ENCODE measurements at places on chromosomes 6 and 20.

DNA sequence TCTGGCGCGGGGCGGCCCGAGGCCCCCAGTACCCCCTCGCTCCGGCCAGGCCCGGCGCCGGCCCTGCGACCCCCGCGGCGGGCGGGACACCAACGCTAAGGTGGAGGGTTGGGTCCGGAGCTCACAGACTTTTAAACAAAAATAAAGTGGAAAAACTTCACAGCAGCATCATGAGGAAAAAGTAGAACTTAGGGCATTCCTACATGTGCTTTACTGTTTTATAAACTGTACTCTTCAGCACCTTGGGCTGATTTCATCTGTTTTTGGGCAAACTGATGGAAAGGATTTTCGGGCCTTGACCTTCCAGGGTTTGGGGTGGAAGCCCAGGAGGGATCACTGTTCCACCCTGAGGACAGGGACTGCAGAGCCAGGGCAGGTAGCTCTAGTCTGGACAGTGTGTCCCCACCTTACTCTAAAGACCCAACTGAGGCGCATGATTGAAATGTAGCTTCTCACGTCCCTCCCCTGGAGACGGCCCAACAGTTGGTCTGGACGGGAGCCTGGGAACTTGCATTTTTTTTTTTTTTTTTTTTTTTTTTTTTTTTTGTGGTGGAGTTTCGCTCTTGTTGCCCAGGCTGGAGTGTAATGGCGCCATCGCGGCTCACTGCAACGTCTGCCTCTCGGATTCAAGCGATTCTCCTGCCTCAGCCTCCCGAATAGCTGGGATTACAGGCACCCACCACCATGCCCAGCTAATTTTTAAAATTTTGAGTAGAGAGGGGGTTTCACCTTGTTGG, 740 bp downstream of the NELFCD start:
- no peak for DNase-seq

GRCh38 chr6:36536873-36537547, 10.3 kb downstream of the STK38 start:
- no peak for DNase-seq

DNA sequence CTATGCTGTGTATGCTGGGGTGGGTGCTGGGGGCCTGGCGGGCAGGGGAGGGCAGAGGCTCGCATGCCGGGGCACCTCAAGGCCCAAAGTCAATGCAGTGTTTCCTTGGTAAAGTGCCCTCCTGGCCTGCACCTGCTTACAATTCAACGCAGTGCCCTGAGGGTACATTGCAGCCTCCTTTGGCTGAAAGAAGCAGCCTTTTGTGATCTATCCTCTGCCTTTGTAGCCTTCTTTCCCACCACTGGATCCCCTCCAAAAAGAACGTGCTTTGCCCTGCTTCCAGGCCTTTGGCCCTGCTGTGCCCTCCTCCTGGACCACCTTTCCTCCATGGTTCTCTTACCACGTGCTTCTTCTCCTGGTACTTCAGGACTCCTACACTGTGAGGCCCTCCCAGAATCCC, 113.6 kb upstream of the PTPN1 start:
- no peak for DNase-seq

DNA sequence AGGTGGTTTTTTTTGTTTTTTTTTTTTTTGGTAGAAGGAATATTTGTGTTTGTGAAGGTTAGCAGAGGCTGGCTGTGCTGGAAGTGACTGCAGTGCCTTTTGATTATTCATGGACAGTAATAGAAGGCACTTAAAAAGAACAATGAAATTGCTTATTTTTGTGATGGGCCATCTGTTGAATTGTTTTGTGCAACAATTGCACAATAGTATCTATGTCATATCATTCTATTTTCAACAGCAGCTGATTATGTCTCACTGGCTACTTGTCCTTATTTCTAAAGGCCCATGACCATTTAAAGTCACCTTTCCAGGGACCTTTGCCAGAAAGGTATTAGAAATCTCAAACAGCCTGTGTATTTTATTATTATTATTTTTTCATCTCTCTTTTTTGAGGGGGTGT, 70.6 kb downstream of the AFG1L start:
- no peak for DNase-seq

GRCh38 chr6:149334682-149335160, 17.2 kb downstream of the TAB2 start:
- DNase-seq, result peak; percentile 68

DNA sequence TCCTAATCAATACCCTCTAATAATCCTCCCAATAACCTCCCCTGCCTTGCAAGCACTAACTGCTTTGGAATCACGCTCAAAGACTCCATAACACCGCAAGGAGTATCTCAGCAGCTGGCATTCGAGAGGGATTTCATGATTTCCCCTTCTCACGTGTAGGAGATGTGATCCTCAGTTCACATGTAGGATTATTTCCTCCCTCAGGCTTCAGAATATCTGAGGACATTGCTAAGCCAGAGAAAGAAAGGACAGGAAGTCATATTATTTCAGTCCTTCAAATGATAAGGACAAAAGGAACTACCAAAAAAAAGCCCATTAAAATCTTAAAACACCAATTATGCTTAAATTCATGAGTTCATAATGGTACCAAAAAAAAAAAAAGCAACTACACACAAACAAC, 122.9 kb downstream of the NFATC2 start:
- no peak for DNase-seq

- DNase-seq, result no peak
Observed at GRCh38 chr6:131831886-131832285, 24.1 kb downstream of the ENPP1 start.

- DNase-seq, result no peak
Observed at GRCh38 chr6:122423734-122424133, 24.3 kb downstream of the HSF2 start.

GRCh38 chr6:938271-938905, 245.4 kb upstream of the EXOC2 start:
- DNase-seq, result no peak

DNA sequence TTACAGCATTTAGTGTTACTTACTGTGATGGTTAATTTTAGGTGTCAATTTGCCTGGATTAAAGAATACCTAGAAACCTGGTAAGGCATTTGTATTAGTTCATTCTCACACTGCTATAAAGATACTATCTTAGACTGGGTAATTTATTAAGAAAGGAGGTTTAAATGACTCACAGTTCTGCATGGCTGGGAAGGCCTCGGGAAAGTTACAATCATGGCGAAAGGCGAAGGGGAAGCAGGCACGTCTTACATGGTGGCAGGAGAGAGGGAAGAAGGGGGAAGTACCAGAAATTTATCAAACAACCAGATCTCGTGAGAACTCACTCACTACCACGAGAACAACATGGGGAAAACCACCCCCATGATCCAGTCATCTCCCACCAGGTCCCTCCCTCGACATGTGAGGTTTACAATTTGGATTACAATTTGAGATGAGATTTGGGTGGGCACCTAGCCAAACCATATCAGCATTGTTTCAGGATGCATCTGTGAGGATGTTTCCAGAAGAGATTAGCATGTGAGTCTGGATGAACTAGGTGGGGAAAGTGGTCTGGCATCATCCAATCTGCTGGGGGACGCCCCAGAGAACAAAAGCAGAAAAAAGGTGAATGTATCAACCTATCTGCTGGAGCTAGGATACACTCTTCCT, 76.8 kb downstream of the MKKS start:
- DNase-seq, result no peak

GRCh38 chr6:168948002-168948401, 305.6 kb downstream of the THBS2 start:
- no peak for DNase-seq

GRCh38 chr20:62741701-62742491, 33.3 kb downstream of the NTSR1 start:
- DNase-seq, result no peak

GRCh38 chr6:162942866-162943265, 215.1 kb downstream of the PACRG start:
- no peak for DNase-seq

DNA sequence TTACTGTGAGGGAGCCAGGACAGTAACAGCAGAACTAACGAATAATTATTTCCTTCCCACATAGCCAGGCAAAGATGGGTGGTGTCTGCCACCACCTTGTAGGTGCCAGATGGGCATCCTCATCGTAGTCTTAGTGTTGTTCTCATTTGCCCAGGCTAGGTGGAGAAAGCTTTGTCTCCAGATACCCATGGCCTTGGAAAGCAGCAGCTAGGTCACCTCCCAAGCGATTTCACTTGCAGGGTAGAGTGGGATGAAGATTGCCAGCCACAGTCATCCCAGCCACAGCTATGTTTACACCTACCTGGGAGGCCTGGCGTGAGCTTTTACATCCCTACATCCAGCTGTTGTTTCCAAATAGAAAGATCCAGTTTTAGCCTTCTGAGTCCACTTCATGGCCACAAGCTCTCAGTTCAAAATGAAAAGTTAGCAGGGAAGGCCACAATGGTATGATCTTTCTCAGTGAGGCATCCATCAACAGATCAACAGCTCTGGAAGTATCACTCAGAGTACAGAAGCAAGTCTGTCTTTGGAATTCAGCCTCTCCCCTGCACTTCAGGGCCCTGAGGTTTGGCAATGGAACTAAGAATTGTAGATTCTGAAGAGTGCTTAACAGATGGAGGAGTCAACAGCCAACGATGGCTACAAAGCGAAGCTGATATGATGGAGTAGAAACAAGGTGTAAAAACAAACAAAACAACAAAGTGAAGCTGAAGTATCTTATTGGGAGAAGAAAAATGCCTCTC, 11.0 kb upstream of the SNRPC start:
- no peak for DNase-seq

GRCh38 chr6:159902620-159903019, 11.8 kb downstream of the MAS1 start:
- DNase-seq, result no peak

DNA sequence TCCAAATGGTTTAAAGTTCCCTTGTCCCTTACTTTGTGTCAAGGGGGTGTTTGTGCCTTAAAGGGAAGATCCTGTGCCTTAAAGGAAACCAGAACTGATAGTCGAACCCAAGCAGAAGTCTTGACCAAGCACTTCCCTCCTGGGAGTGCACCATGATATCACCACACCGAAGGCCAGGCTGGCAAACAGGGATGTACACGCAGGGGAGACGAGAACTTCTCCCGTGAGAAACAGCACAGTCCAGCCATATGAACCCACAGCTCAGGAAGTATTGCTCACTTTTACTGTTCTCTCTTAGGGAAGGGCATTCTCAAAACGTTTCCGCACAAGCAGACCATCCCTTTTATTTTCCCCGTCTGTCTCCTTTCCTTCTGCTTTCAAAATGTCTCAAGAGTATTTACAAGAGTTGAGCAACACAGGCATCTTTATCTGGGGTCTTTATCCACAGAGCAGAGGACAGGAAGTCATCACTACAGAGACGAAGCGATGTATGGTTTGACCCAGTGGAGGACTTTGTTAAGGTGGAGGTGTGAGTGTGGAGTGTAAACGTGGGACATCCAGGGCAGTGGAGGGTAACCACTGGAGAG, 12.8 kb upstream of the SERPINB1 start:
- DNase-seq, result no peak

DNA sequence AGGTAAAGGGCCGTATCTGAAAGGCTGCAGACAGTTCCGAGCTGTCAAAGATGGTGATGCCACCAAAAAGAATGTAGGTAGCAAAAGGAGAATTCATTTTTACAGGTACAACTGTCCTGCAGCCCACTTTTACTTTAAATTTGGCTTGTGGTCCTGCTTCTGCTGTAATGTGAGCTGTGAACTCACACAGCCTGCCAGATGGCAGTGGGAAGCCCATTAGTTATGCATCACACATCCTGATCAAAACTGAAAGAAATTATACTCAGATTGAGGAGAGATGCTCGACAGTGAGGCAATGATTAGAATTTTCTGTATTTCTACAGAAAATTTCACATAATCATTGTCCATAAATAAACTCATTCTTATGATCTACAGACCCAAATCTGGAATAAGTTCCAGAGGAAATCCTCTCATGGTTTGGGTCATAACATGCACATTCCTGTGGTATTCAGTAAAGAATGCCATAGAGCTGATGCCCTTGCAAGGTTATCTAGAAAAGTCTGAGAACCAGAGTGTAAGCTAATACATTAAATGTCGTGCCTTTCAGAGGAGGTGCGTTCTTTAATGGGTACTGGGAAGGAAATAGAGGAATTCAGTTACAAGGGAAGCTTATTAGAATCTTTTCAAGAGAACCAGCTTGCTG, 23.9 kb upstream of the E2F3 start:
- DNase-seq, result no peak

GRCh38 chr20:5074232-5074674, 45.5 kb downstream of the PCNA start:
- no peak for DNase-seq

DNA sequence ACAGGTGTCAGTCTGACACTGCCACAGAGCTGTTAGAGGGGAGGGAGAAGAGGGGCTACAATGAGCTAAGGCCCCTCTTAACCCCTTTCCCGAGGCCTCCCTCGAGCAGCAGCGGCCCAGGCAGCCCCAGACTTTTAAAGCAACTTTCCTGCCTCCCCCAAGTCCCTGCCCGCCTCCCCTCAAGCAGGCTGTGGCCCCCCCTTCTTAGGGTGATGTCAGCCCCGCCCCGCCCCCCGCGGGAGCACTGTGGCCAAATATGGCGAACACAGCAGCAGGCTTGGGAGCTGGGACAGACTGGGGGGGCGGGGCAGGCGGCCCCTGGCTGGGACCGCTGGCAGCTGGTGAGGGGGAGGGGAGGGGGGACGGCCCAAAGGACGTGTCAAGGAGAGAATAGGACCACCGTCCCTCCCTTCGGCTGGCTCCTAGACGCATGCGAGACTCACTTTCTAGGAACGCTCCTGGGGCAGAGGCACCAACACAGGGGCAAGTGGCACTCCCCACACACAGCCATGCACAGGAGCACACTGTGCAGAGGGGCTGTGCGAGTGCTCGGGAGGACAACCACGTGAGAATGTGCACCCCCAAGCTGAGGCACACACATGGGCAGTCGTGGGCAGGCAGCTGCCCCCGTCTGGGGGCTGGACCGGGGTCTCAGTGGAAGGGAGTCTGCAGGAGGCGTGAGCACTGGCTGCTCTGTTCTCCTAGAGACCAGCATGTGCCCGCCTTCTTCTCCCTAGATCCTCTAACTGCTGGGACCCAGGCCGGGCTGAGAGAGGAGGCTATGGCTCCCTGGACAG, 6.7 kb downstream of the TEAD3 start:
- DNase-seq, result no peak

DNA sequence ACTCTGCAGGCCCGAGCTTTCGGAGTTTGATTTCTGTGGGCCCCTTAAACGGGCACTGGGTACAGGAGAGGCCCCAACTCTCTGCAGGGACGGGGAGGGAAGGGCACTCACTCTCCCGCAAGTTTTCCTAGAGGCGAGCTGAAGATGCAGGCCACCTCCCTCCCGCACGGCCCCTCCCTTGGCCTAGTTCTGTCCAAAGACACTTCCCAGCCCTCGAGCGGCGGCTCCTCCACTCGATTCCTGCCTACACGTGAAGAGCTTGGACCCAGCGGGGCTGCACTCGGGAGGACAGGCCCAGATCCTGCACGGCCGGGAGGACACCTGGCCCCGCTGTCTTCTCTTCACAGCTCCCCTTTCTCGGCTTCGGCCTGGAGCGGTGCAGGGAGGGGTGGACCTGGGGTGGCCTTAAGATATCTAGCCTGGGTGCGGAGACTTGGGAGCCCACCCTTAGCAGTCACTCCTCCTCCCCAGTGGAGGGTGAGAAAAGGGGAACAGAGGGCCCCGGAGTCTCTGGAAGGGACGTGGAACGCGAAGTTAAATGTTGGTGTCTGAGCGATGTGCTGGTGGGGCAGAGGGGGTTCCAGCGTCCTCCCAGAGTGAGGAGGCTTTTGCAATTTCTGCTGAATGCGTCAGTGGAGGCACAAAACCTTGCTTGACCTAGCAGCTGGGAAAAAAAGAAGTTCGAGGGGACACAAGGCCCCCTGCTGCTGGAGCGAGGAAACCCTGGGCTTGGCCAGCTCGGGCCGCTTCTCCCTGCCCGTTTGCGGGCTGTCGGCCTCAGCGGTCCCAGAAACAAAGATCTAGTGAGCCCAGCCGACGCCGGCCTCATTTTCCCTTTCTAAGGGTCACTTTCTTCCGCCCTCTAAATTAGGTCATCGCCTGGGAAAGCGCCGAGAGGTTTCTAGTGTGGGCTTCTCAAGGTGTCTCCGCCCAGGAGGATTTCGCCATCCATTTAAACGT, 4.9 kb downstream of the OLIG3 start:
- DNase-seq, result no peak
